ENCODE measurements at places on chromosomes 5 and 9.

DNA sequence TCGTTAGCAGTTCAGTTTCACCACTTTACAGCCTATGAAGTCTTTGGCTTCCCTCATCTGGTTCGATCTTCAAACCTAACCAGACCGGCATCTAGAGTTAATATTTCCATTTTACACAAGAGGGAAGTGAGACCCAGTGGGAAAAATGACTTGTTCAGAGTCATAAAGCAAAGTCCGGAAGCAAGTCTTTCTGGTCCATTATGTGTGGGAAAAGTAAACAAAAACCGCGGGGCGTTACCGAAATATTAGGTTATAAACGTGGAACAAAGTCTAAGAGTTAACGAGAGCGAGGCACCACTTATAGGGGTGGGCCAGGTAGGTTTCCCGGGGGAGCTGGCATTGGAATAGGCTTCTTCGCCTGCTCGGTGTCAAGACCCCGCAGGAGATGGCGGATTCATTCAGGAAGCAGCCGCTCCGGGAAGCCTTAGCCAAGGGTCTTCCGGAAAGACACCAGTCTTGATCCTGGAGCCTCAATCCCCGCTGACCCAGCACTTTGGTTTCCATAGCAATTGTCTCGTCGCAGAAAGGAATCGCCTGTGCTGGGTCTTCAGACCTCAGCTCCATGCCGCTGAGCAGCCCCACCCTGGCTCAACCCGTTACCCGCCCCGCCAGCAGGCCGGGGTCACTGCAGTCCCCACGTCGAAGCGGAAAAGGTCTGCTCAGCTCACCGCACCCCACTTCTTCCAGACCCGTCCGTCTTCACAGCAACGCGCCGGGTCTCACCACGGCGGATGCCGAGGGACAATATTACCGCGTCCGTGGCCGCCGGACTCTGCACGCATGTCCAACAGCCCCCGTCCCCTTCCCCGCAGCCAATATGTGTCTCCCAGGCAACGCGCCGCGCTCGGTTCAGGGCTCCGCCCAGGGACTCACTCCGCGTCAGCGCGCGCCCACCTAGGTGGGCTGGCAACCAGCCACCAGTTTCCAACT, at the start of gene C5orf52:
C5orf52 (plus strand) TSS at position 872 of the 930 bp plus-strand sequence. CDS start 82 bp downstream, outside the sequence.
- no peak for DNase-seq

GRCh38 chr9:104958751-104959150, 30.8 kb upstream of the ABCA1 start:
- no peak for DNase-seq

DNA sequence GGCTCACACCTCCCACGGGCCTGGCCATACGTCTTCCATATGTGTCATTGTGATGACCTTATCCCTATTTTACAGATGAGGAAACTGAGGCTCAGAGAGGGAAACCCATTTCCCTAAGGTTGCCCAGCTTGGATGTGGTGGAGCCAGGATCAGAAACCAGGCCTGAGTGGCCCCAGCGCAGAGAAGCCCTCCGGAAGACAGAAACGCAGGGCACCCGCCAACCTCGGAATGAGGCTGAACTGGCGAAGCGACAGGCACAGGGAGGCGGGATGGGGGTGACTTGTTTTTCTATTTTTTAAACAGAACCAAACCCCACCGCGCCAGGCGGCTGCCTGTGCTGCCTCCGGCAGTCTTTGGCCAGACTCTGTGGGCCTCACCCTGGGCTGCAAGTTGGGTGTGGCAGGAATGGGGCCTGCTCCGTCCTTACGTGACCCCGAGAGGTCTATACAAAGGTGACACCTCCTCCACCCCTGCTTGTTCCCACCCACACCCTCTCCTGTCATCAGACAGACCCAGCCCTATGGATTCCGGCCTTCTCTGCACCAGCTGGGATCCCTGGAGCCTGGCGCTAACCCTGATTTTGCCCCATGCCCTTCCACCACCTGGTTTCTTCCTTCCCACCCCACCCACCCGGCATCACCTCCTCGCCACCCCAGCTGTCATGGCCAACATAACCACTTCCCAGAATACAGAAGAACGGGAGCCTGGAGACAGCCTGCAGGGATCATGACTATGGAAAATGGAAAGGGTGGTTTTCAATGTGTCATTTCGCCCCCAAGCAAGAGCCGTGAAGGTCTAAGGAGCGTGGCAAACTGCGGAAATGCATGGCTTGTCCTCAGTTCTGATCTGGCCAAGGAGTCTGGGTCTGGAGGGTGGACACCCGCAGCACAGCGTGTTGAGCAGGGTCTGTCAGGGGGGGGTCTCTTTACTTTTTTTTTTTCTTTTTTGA, 23.6 kb downstream of the PLPP7 start:
- no peak for DNase-seq

DNA sequence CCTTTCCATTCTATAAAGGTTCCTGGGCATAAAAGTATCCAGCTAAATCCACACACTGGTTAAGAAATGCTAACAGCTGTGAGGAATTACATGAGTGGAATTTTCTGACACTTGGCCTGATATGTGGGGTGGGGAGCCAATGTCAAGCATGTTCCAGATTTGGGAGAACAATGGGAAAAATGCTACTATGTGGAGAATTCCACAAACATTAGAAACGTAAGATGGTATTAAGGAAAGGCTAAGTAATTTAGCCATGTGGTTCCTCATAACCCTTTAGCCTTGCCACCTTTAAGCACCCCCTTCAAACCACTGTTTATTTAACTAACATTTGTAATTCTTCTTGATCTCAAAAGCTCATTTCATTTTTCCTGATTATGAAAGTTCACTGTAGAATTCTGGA, 149.2 kb downstream of the GNA14 start:
- DNase-seq: no peak

GRCh38 chr5:160843240-160843639, 8.8 kb downstream of the ATP10B start:
- no peak for DNase-seq

DNA sequence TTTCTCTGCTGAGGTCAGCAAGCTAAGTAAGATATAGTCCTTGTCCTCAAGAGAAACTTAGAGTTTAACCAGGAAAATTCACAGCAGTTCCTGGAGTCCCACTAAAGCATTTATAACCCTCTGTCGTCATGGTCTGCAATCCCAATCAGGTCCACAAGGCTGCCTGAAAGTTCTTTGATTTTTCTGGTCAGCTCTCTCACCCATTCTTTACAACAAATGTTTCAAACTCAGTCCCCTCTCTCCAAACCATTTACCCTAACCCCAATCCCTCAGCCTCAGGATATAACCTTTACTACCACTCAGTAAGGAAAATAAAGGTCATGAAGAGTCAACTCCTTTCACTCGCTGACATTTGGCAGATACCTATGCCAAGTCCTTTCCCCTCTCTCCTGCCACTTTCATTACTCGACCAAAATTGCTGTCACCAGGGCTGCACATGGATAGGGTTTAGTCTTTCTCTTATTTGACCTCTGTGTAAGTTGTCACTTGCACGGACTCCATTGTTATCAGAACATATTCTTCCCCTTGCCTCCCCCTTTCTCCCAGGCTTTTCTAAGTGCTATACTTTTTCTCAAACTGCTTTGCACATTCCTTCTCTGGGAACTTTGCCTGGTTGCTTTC, 936.6 kb downstream of the NR2F1-AS1 start:
- DNase-seq: no peak

GRCh38 chr5:69335341-69335935, 2.8 kb upstream of the CCDC125 start:
- no peak for DNase-seq

DNA sequence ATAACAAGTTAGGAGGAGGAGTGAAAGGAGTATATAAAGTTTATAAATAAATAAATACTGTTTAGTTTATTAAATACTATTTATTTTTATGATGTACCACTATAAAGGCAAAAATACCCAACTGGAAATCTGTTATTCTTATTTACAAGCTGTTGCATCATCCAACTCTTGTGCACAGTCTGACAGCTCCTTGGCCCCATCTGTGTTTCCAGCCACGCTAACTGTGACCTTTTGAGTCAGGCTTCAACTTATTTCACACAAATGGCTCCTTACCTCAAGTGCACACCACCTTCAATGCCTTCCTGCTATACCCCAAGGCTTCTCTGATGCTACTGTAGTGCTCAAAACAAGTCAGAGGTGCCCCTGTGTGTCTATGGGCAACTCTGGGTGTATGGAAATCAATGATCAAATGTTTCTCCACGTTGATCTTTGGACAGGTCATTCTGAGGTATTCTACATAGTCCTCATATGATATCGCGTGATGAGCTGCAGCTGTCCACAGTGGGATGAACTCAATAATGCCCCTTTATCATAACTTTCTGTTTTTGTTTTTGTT, 303.2 kb upstream of the GRAMD2B start:
- no peak for DNase-seq

DNA sequence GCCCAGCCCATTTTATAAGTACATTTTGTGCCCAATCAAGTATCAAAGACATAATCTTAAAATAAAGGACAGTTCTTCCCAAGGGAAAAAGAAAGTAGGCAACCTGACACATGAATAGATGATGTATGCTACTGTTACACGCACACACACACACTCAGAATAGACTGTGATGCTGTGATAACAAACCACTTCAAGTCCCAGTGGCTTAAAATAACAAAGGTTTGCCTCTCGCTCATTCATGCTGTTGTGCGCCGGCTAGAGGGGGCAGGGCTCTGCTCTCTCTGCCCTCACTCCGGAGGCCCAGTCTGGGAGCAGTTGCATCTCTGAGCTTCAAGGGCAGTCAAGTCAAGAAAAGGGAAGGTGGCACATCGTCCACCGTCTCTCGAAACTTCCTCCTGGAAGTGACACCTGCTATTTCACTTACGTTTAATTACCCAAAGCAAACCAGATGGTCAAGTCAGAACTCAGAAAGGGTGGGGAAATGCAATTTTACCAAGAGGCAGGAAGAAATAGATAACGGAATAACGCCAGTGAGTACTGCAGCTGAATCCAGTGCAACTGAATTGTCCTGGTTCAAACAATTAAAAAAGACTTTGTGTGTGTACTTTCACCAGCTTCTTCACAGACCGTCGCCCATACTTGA, 43.3 kb downstream of the ANKRD33B start:
- DNase-seq: no peak

DNA sequence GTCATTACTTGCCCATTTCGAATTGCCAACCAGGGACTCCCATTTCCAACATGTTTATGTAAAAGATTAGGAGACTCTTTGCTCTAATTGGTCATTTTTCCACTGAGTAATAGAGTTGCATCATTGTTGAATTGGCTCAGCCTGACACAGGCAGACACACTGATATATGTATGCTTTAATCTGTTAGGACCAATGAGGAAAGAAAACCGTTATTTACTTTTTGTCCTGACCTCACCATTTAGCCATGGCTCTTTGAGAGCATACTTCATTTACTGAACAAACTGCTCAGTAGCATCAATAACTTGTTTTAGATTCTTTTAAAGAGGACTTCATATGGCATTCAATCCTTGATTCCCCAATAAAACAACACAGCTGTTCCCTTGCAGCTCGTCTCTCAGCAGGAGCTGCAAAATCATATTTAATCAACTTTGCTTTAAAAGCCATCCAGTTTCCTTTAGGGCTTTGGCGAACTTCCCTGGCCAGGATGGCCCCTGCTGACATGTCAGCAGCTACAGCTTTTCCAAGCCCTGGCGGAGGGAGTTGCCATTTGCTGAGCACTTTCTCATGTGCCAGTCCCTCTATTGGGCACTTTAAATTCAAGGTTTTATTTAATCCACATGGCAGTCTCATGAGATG, 251.5 kb upstream of the TNC start:
- no peak for DNase-seq

Data from stimulated activated CD4-positive, alpha-beta T cell treated with anti-CD3 and anti-CD28 coated beads, Interleukin-15, amount 100 ng/mL, for 1 hour (primary cell).